ENCODE measurements at places on chromosomes 16 and 17. TPM values are rescaled to one million over a fixed set of nuclear protein-coding genes. Genes with fewer than 3 reads are reported as not detected.

Gene C17orf67
- total RNA-seq: 0.19 TPM

Gene ABCC12
- total RNA-seq: not detected

Gene CDT1
- total RNA-seq: 0.08 TPM

Gene BAIAP3
- total RNA-seq: 2.3 TPM

Gene CD7
- 1.5 TPM for total RNA-seq

Gene KRT9
- not detected for total RNA-seq

Gene HSD11B2
- total RNA-seq: 6.7 TPM

Gene TMEM114
- total RNA-seq: not detected

Gene ZNF594
- total RNA-seq: 6.7 TPM

Gene KRT24
- not detected for total RNA-seq

Gene ITGA2B
- total RNA-seq: 0.25 TPM

Gene CCL3
- 5.6 TPM for total RNA-seq

Gene PRSS36
- total RNA-seq: 0.09 TPM

Gene SMPD3
- total RNA-seq: 10.6 TPM

Gene MT3
- not detected for total RNA-seq

Gene OR4D1
- not detected for total RNA-seq

Gene JPH3
- total RNA-seq: under 0.01 TPM

Gene OR2C1
- total RNA-seq: 0.08 TPM

Gene IL21R
- 0.84 TPM for total RNA-seq

Gene SOCS7
- 11.0 TPM for total RNA-seq

Gene FBXO47
- total RNA-seq: not detected

Gene NHERF2
- 85.8 TPM for total RNA-seq

Gene CAMKK1
- total RNA-seq: 0.51 TPM
